ENCODE measurements at places on chromosomes 2 and 18. TPM values are rescaled to one million over a fixed set of nuclear protein-coding genes. Genes with fewer than 3 reads are reported as not detected.

Gene EFR3B
- 22.9 TPM for total RNA-seq

Gene APOB
- total RNA-seq: not detected

Gene CYP27C1
- 4.3 TPM for total RNA-seq

Gene POMC
- total RNA-seq: 0.29 TPM

Gene GPD2
- 26.2 TPM for total RNA-seq

Gene RFX8
- 1.0 TPM for total RNA-seq

Gene MC5R
- total RNA-seq: not detected

Gene FAM210A
- 7.9 TPM for total RNA-seq

Gene UGT1A8
- total RNA-seq: not detected

Gene AFF3
- 125 TPM for total RNA-seq

Gene ASPRV1
- 2.5 TPM for total RNA-seq

Gene PLA2R1
- 0.34 TPM for total RNA-seq

Gene CNRIP1
- total RNA-seq: 28.0 TPM

Gene MARS2
- 5.6 TPM for total RNA-seq

Gene SERPINB2
- not detected for total RNA-seq

Gene TFCP2L1
- 0.07 TPM for total RNA-seq

Gene ANKRD30BL
- total RNA-seq: 0.29 TPM

Gene EMILIN1
- 3.2 TPM for total RNA-seq

Gene CLEC4F
- total RNA-seq: 0.66 TPM

Gene CXCR2
- not detected for total RNA-seq

Gene NCK2
- total RNA-seq: 82.4 TPM

Gene SELENOI
- total RNA-seq: 61.2 TPM

Gene FAM110C
- total RNA-seq: not detected

Gene MC4R
- not detected for total RNA-seq

Gene COMMD1
- total RNA-seq: 48.2 TPM

Gene PARD3B
- 0.66 TPM for total RNA-seq

Gene FOXD4L1
- total RNA-seq: 0.44 TPM

Gene CD28
- not detected for total RNA-seq

Gene CCDC85A
- total RNA-seq: 12.1 TPM

Gene NXPH2
- total RNA-seq: 0.83 TPM

Gene ACKR3
- 1.2 TPM for total RNA-seq

Gene SCN2A
- total RNA-seq: 0.39 TPM

Gene ALPI
- total RNA-seq: not detected

Gene CYTIP
- not detected for total RNA-seq

Gene PAX3
- 31.2 TPM for total RNA-seq

Gene MAP2
- total RNA-seq: 177 TPM

Gene TXNDC2
- total RNA-seq: not detected

Gene ANKRD62
- total RNA-seq: 0.17 TPM

Gene PJVK
- 2.0 TPM for total RNA-seq

Gene IL18R1
- not detected for total RNA-seq

Gene CRYGD
- total RNA-seq: 0.76 TPM

Gene PRSS56
- not detected for total RNA-seq

Gene MARCHF7
- total RNA-seq: 88.8 TPM

Gene COL3A1
- not detected for total RNA-seq
